NCI-H187 (cell line): ENCODE measurements at places on chromosomes 12 and 14.
A peak's percentile ranks its signal among the peaks of the same experiment; 100 is the strongest.

DNA sequence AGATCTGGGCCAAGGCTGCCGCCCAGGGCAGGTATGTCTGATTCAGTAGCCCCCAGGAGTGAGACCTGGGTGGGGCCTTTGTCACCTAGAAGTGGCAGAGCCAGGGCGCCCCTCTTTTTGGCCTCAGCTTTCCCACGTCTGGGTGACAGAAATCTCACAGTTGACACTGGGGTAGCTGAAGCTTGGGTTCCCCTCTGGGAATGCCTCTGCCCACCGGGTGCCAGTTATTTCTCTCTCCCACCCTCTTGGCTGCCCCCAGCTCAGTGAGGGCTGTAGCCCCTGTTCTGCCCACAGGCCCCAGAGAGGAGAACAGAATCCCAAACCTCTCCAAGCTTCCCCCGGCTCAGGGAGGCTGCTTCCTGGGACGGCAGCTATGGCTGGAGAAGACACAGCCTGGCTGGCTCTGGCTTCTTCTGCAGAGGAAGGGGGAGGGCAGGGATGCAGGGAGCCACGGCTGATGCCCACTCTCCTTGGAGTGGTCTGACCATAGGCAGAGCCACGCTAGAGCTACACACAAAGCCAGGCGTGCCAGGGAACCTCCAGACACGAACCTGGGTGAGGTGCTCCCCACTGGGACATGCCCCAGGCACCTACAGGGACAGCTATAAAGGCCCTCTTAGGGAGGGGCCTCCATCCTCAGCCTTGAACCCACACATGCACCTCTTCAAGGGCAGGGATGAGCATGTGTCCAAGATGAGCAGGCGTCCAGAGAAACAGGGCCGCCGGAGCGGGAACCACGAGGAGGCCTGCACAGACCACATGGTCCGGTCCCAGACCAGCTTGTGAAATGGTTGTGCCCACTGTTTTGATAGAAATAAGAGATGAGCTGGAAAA, 51.7 kb downstream of the BEGAIN start:
- DNase-seq, result no peak

- no peak for DNase-seq
These were observed 22.0 kb downstream of the SMUG1 start for GRCh38 chr12:54166567-54167499.

DNA sequence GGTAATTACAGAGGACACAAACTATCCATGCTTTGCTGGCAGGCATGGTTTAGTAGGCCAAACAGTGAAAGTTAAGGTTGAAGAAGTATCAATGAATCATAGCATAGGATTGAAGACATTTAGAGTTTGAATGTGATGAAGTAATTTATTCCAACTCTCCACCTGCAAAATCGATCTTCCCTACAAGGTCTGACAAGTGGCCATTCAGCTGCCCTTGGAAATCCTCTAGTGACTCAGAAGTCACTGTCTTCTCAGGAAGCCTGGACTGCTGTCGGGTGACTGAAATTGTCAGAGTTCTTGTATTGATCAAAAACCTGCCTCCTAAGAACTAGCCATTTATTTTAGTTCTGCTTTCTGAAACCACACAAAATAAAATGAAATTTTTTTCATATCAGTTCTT, 17.7 kb upstream of the STXBP6 start:
- no peak for DNase-seq

GRCh38 chr12:1161197-1161596, 170.2 kb downstream of the ERC1 start:
- DNase-seq, result no peak

DNA sequence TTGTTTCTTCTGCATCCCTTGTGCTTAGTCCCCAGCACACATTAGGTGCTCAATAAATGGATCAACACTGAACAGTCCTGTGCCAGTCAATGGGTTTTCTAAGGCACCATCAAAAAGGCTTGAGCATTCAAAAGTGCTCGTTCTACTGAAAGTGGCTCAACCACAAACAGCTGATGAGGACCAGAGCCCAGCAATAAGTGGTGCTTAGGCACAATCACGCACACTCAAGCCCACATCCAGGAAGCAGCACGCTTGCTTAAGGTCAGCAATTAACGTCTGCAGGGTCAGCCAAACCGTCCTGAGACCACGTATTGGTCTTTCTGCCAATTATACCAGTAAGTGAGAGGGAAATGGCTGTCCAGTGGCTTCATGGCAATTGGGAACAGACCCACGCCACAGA, 56.5 kb downstream of the PRIMA1 start:
- DNase-seq, result peak; percentile 41

- no peak for DNase-seq
These were observed 48.6 kb upstream of the BCAT1 start for GRCh38 chr12:24997496-24997895.

- DNase-seq, result no peak
These were observed 80.5 kb downstream of the TMEM260 start for GRCh38 chr14:56659964-56660551.

DNA sequence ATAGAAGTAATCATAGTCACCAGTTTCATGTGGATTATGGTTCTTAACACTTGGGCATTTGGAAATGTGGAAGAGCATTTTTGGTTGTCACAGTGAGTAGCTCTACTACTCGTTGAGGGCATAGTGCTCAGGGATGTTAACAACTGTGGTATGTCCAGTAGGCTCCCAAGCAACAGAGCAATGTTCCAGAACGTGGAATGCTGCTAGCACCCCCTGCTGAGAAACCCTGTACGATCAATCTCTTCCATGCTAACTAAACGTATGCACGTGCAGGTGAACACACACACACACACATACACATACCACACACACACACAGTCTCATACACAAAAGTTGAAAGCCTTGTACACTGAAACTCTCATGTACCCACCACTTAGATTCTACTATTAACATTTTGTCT, 16.6 kb upstream of the GNPTAB start:
- DNase-seq, result no peak

DNA sequence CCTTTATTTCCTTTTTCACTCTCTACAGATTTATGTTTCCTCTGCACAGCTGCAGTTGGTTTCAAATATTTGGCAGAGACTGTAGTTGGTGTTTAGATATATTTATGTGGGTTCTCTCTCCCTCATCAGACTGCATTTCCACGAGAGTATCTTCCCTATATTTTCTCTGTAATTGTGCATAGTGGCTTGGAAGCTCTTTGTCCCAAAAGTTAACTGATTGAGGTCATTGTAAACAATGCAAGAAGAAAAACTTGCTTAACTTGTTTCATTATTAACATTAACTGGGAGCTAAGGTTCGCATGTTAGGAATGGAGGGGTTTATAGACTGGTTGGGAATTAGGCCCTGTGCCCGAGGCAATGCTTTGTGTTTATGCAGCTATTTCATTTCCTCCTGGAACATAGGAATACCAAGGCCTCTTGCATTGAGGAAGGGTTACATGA, 216.9 kb upstream of the HMGA2 start:
- no peak for DNase-seq

- no peak for DNase-seq
These were observed at the start of gene KRT7 for GRCh38 chr12:52232674-52233461. KRT7 (plus strand) TSS chr12:52233243; CDS start chr12:52233297, 54 bp downstream.

GRCh38 chr12:94644141-94644979, 6.0 kb downstream of the TMCC3 start:
- peak; percentile 26 for DNase-seq

- no peak for DNase-seq
These were observed 164.3 kb upstream of the BCL2L14 start for GRCh38 chr12:11906286-11906935.

DNA sequence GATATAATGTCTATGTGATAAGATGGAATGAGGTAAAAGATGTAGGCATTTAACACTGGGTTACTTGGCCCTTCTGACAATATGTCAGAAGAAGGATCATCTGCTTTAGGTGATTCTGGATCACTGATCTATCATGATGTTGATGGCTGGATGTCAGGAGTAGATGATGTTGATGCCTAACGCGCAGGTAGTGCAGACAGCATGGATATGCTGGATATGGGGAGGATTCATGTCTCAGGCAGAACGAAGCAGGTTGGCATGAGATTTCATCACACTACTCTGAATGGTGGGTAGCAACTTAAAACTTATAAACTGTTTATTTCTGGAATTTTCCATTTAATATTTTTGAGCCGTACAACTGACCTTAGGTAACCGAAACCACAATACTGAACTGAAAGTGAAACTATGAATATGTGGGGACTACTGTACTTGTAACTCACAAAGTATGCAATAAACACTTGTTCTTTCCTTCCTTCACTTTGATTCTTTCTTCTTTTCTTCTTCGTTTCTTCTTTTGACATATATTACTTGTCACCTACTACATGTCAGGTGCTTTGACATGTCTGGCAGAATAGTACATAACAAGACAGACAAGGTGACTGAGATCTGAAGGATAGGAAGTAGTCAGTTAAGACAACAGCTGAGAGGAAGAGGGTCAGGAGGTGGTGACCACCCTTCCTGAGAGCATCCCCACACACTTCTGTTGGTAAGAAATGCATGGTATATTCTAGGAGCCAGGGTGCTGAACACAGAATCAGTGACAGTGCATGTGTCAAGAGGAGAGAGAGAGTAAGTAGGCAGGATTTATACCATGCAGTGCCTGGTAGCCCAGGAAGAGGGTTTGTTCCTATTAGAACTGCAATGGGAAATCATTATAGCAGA, 238.8 kb downstream of the PPFIA2 start:
- DNase-seq, result no peak

GRCh38 chr14:105700622-105701288, 174.4 kb downstream of the TMEM121 start:
- DNase-seq, result no peak

DNA sequence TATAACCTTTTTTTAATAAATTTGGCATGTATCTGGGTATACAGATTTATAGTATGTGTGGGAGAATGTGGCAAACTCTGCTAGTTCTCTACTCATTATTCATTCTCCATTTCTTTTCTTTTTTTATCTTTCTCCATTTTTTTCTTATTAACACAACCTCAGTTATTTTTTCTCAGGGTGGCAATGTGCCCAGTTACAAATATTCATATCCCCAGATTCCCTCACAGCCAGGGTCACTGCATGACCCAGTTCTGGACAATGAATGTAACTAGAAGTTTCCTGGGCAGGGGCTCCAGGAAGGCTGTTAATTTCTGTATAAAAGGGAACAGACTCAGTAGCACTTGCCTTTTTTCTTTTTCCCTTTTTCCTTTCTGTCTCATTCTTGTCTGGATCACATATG, 95.6 kb downstream of the VCPKMT start:
- no peak for DNase-seq

GRCh38 chr14:79564371-79564770, 646.9 kb downstream of the DIO2 start:
- DNase-seq, result no peak

DNA sequence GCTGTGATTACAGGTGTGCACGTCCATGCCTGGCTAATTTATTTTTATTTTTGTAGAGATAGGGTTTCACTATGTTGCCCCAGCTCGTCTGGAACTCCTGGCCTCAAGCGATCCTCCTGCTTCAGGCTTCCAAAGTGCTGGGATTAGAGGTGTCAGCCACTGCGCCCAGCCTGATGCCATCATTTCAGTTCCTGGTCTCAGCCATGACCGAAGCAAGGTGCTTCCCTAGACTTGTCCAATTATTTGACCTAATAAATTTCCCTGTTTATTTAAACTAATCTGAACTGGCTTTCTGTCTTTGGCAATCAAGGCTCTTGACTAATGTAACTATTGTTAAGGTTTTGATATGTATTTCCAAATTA, 24.4 kb upstream of the STK38L start:
- no peak for DNase-seq

DNA sequence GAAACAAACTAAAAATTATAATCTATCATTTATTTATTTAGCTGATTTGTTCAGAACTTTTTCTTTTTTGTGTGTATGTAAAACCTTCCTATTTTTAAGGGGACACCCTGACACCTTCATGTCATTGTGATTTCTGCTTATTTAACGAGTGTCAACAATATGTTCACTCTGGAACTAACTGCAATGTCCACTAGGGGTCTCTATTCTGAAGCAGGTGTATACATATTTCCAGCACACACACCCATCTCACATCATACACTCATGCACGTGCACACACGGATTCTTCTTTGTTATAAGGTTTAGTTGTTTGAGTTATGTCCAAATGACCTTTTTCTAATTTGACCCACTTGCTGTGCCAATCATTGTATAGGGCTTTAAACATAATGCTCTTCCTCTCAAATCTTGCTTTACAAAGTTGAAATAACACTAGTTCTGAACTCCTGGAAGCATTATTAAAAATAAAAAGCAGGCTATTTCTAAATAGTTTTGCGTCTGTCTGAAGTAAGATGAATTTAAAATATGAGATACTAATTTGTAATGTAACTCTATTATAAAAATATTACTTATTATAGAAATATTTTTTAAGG, 15.5 kb downstream of the E2F7 start:
- DNase-seq, result no peak

GRCh38 chr12:69623970-69624369, 13.3 kb upstream of the LRRC10 start:
- DNase-seq, result no peak

- DNase-seq, result peak; percentile 16
These were observed 24.9 kb downstream of the SLC6A12 start for GRCh38 chr12:188910-189621.
